ENCODE measurements at places on chromosomes 16 and 17.

- DNase-seq: peak; percentile 81
Observed at GRCh38 chr17:80855948-80856862, 135.4 kb upstream of the CHMP6 start.

GRCh38 chr17:31582151-31582907, 190.9 kb downstream of the RAB11FIP4 start:
- no peak for DNase-seq

- DNase-seq: no peak
Observed at GRCh38 chr17:63676584-63676983, 23.3 kb downstream of the LIMD2 start.

DNA sequence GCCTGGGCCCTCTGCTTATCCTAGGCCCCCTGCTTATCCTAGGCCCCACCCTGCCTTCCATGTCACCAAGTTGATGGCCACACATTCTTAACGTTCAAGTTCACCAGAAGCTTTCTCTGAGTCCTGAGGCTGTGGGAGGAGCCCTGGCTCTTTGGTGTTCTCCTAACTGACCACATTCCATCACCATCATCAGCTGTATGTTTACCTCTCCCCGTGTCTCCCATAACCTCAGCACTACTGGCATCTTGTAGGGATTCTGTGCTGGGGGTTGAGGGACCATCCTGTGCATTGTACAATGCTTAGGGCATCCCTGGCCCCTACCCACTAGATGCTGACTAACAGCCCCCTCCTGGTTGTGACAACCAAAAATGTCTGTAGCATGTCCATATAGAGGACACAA, 99.3 kb downstream of the NDE1 start:
- no peak for DNase-seq

GRCh38 chr16:76780556-76780955, 410.4 kb upstream of the MON1B start:
- DNase-seq: no peak

DNA sequence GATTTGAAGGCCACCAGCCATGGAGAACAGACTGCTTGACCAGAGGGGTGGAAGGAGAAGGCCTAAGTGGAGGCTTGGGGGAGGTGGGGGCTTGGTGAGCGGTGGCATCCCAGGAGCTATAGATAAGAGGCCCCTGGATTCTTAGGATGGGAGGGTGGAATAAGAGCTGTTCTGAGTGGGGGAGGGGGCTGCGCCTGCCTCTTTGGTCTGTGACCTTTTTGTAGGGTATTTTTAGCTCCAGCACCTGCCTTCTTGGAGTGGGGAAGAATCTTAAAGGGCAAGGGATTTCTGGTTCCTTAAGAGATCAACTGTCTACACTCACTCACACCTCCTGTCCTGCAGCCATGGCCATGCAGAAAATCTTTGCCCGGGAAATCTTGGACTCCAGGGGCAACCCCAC, 567 bp downstream of the ENO3 start:
- DNase-seq: no peak

DNA sequence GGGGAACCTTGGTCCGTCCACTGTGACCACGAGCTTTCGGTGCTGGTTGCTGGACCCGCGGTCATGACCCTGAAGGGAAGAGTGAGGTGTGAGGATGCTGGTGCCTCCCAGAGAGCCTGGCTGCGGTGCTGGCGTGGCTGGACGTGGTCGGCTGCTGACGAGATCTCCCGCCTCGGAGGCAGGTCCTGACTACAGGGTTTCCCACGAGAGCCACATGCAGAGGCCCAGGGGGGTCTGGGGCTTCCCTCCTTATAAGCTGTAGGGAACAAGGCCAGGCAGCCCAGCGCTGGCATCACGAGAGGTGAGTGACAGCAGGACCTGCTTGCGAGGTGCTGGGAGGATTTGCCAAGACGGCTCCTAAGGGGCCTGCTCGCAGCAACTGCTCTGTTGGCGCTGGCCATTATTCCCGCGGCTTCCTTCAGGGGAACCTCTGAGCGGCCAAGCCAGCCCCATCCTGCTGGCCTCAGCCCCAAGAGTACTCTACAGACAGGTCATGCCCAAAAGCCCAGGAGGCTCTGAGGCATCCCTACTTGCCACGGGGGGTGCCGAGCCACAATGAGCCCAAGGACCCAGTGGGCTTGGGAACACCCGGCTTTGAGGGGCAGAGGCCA, 134.8 kb downstream of the FOXL1 start:
- DNase-seq: no peak

GRCh38 chr16:4882633-4883285, 35.5 kb downstream of the UBN1 start:
- no peak for DNase-seq

GRCh38 chr17:18928628-18929125, 23.3 kb upstream of the SLC5A10 start:
- DNase-seq: no peak

- no peak for DNase-seq
Observed at GRCh38 chr16:27769561-27770255, 219.8 kb downstream of the KATNIP start.

- DNase-seq: no peak
Observed at GRCh38 chr16:53629607-53630312, 73.9 kb downstream of the RPGRIP1L start.

DNA sequence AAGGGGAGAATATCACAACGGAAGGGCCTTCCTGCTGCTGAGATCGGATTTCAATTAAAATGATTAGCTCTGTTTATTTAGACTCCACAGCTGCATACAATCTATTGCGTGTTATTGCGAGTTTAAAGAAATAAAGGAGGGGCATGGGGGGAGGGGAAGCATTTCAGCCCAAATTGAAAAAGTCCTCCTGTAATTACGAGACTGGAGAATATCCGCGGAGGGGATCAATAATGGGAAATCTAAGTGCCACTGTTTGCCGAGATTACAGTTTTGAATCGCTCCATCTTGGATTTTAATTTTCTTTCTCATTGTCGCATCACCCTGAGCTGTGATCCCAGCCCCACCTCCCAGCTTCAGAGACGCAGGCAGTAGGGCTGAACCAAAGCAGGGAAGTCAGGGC, 15.7 kb upstream of the RPL38 start:
- DNase-seq: no peak

DNA sequence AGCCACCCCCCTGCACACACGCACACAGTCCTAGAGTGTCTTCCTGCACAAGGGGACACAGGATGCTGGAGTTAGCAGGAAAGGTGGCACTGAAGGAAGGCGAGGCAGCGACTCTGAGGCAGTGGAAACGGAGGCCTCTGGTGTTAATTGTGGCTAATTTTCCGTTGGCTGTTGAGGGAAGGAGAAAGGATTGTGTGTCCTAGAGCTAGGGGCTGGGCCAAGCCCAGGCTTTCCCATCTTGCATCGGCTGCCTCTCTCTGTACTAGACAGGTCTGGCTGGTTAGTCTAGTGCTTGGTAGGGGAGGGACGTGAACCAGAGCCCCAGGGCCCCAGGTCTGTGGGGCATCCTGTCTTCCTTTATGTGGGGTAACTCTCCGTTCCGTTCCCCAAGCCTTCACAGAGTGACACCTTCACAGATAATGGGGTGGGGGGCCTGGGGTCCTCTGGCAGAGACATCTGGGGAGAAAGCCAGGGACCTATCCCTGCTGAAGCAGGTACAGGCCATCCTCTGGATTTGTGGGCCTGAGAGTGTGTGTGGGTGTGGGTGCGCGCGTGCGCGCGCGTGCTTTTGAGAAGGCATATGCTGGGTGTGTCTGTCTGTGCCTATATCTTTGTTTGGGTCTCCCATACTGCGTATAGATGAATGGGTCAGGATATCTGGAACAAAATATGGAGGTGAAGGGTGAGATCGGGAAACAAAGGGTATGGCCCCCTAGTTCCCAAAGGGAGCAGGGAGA, at the start of gene CHD3:
Gene CHD3, plus strand, starts transcription at position 606 of the 737 bp plus-strand sequence. CDS start 212 bp downstream, outside the sequence.
- DNase-seq: peak; percentile 44

DNA sequence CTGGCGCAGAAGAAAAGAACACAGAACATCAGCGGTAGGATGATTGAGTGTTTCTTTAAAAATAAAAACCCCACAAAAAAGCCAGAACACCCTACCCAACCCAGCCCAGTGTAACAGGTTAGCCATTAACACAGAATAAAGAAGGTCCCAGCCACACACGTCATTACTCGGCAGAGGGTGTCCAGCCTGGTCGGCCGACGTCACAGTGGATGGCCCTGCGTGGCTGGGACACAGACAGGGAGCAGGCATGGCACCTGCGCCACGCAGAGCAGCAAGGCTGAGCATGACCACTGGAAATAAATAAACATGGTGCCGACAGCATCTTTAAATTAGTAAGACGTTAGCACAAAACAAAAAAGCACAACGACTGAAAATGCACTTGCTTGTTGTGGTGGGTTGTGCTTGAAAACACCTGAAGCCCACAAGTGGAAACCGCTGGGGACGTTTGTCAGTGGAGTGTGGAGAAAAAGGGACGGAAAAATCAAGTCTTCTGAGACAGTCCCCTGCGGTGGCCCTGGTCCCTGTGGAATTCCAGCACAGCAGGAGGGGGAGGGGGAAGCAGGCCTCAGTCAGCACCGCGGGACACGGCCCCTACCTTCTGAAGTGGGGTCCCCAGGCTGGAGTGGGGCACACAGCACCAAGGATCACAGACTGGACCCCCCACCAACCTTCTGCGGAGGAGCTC, 39.2 kb downstream of the SLC7A5 start:
- no peak for DNase-seq

DNA sequence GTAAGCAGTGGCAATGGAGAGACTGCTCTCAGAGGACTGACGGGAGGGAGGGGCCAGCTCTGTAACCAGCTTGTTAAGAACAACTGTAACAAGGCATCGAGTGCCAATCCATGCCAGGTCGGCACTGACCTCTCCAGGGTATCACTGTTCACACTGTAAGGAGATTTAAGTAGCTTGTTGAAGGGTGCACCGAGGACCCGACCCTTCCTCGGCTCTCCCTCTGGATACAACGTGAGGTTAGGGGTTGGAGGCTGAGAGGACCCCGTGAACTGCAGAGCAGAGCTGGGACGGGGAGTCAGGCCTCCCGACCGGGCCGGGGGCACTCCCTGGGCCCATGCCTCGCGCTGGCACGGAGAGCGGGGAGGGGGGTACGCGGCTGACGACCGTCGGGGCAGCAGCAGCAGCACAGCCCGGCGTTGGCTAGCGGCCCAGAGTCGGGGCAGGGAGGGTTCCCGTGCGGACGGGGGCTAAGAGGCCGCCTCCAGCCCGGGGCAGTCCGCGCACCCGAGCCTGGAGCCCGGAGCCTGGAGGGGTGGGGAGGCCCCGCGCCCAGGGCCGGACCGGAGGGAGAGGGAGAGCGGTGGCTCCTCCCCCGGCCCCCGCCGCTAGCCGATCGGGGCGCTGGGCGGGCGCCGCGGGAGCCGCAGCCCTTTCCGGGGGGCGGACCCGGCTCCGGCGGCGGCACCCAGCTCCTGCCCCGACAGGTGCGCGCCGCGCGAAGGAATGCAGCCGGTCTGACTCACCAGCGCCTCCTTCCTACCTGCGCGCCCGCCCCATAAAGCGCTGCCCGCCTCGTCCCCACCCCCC, at the start of gene ITGB4:
Gene ITGB4, plus strand, starts transcription at position 804 of the 807 bp plus-strand sequence. CDS start 3,245 bp downstream, outside the sequence.
- DNase-seq: peak; percentile 22

DNA sequence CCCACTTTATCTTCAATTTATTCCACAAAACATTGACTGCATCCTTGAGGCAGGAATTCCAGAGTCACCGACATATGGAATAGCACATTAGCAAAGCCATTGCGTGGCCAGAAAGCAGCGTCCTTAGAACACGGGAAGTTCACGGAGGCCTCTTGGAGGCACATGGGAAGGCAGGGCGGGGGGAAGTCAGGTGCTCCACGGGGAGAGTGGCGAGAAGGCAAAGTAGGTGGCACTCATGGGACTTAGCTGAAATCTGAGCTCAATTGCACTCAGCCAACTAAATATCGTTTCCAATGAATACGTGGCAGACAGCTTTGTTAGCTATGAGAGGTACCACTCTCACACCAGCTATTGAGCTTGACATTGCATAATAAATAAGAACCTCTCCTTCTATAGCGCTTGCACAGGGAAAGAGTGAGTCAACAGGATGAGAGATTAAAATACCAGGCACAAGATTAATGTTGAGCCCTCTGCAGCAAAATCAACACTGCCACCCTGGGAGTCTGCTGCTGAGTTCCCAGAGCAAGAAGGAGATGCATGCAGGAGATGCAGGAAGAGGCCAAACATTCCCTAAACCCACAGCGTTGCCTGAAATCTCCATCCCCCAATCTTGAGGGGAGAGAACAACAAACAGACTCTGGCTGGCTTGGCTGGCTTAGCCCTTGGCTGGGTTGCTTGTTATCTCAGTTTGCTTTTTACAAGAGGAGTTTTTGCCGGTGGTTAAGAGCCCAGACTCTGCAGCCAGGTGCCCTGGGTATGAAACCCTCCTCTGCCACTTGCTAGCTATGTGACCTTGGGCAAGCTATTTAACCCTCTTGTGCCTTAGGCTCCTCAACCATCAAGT, 28.8 kb downstream of the ABCC12 start:
- DNase-seq: no peak

GRCh38 chr17:20202141-20202621, 193.0 kb downstream of the SPECC1 start:
- no peak for DNase-seq

DNA sequence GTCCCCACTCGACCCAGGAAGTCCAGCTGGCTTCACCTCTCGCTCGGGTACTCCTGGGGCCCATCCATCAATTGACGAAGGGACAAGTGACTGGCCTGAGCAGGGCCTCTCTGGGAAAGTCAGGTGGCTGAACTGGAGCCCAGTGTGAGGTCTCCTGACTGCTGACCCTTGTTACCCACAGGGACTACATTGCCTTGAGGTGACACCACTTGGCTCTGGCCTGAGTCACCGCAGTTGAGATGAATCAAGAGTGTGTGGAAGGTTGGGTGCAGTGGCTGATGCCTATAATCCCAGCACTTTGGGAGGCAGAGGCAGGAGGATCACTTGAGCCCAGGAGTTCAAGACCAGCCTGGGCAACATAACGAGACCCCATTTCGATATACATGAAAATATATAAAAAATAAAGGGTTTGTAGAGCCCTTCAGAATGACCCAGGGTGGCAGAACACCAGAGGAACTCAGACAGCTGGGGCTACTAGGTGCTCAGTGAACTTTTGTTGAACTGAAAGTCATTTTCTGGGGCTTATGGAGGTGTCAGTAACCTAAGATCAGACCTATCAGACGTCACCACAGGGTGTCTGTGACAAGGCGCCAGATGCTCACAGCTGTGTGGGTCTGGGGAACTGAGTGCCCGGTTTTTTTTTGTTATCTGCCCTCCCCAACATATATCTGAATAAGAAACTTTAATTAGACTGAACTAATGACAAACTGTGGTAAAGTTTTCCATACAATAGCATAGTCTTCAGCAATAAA, 14.8 kb upstream of the ZFP90 start:
- no peak for DNase-seq

- no peak for DNase-seq
Observed at GRCh38 chr17:44362459-44362948, 1.1 kb downstream of the FAM171A2 start.

GRCh38 chr17:48026502-48027321, 10.9 kb downstream of the COPZ2 start:
- DNase-seq: peak; percentile 64

- DNase-seq: no peak
Observed at GRCh38 chr17:81399481-81400153, 4.4 kb downstream of the BAHCC1 start.

DNA sequence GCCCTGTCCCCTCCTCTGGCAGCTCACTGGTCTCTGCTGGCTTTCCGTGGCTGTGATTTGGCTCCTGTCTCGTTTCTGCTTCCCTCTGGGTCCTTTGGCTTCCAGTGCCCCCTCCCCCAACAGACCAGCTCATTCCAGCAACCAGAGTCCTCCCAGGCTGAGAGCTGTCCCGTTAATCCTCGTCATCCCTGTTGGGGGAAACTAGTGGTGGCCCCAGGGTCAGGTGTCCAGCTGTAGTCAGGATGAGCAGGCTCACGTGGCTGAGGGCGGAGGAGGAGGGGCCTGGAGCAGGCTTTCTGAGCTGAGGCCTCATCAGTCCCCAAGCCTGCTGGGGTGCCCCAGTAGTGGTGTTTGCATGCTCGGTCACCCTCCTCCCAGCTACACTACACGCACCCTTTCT, 10.7 kb upstream of the CBX4 start:
- no peak for DNase-seq

- DNase-seq: no peak
Observed at GRCh38 chr17:14427900-14428647, 127.2 kb downstream of the HS3ST3B1 start.

Data from activated CD4-positive, alpha-beta T cell treated with anti-CD3 and anti-CD28 coated beads for 24 hours (primary cell).